ENCODE measurements at places on chromosomes 1 and 21.

GRCh38 chr1:228256626-228257375 is 49.0 kb downstream of the OBSCN start:
- no peak for DNase-seq

- DNase-seq: no peak
Measured at GRCh38 chr1:221517961-221518360, 223.9 kb downstream of the DUSP10 start.

DNA sequence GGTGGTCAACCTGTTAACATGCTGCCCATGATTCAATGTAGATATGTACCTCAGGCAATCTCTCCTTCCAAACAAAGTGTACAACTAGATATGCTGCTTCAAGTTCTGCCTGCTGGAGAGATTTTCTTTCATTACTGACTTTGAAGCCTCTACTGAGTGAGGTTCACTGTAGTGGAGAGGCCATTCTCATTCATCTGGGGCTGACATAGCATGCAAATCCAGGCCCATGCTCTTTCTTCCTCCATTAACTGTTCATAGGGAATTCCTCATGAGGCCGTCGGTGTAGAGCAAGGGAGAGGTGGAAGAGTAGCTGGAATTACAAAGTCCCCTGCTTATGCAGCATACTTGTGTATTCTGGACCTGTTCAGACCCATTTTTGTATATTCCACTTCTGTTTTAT is 38.6 kb downstream of the VANGL2 start:
- no peak for DNase-seq

DNA sequence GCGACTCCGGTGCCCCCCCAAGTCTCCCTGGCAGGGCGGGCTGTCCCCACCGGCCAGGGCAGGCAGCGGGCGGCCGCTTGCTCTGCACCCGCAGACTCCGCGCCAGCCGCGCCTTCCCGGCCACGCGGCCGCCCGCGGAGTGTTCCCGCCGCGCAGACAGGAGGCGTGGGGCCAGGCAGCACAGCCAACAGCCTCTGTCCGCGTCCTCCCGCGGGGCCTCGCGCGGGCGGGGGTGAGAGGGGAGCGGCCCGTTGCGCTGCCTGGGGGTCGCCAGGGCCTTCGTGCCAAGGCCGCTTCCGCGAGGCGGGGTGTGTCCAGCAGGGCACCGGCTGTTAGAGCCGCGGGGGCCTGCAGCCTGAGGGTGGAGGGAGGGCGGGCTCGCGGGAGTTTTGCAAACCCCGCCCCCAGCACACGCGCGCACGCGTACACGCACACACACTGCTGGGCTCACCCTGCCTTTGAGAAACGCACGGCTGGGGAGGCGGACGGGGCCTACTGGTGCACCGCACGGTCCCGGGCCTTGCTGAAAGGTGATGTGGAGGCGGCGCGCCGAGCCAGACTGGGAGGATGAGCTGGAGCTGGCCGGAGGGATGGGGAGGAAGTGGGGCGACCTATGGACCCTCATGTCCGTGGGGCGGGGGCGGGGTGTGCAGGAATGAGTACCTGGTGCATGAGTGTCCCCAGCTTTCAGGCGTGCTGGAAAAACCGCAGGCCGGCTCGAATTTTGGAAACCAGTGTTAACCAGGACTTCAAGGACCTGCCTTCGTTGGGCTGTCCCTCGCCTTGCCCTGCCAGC is 41.5 kb downstream of the KIAA1614 start:
- peak; percentile 31 for DNase-seq

GRCh38 chr1:57966751-57967406 is 543.0 kb upstream of the DAB1 start:
- no peak for DNase-seq

Measured in stimulated activated CD8-positive, alpha-beta memory T cell treated with anti-CD3 and anti-CD28 coated beads, Interleukin-15, amount 100 ng/mL, for 24 hours (primary cell).